Mucosa of descending colon (tissue), 3 donors: ENCODE measurements at places on chromosomes 7 and 10. TPM values are rescaled to one million over a fixed set of nuclear protein-coding genes. Genes with fewer than 3 reads are reported as not detected.

EVX1 gene
- not detected for total RNA-seq

KLHDC10 gene
- total RNA-seq = 30.1 TPM

ADAM22 gene
- total RNA-seq = 1.8 TPM

HYAL4 gene
- total RNA-seq = not detected

TDRD1 gene
- 0.06 TPM for total RNA-seq

SP4 gene
- 6.7 TPM for total RNA-seq

VWDE gene
- total RNA-seq = 1.8 TPM

COPG2 gene
- total RNA-seq = 13.8 TPM

ABCC2 gene
- 0.69 TPM for total RNA-seq

TFPI2 gene
- 0.46 TPM for total RNA-seq

OPN1SW gene
- not detected for total RNA-seq

GRM3 gene
- not detected for total RNA-seq

EBLN1 gene
- total RNA-seq = not detected

ADGRA1 gene
- total RNA-seq = not detected

CCL24 gene
- 3.4 TPM for total RNA-seq

HOXA7 gene
- total RNA-seq = 17.1 TPM

ZNF735 gene
- not detected for total RNA-seq

KCNH2 gene
- 5.3 TPM for total RNA-seq

AKR1C3 gene
- 384 TPM for total RNA-seq

GBX1 gene
- not detected for total RNA-seq

MPP7 gene
- total RNA-seq = 32.7 TPM

UTF1 gene
- total RNA-seq = not detected

ASB15 gene
- total RNA-seq = not detected

C10orf90 gene
- total RNA-seq = not detected

ADCY1 gene
- total RNA-seq = 0.94 TPM

GHITM gene
- 279 TPM for total RNA-seq

ELAPOR2 gene
- total RNA-seq = 22.4 TPM

TEX36 gene
- total RNA-seq = not detected

GNAT3 gene
- total RNA-seq = not detected
